Right lobe of liver (tissue), 6 donors: ENCODE measurements at places on chromosomes 4 and X.

DNA sequence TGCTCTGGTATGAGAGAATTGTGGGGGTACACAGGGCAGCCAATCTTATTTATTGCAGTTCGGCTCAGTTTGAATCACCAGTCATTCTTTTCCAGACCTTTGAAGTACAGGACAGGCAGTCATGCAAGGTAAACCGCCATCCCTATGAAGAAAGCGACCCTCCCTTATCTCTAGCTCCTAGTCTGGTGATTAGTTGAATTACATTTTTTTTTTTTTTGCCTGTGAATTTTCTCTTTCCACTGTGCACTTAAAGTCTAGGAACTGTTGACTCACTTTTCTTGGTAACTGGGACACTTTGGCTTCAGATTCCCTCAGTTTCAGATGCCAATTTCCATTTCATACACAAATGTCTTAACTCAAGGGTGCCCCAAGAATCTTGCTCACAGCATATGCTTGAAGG, 82.4 kb upstream of the FAM9C start:
- no peak for DNase-seq

DNA sequence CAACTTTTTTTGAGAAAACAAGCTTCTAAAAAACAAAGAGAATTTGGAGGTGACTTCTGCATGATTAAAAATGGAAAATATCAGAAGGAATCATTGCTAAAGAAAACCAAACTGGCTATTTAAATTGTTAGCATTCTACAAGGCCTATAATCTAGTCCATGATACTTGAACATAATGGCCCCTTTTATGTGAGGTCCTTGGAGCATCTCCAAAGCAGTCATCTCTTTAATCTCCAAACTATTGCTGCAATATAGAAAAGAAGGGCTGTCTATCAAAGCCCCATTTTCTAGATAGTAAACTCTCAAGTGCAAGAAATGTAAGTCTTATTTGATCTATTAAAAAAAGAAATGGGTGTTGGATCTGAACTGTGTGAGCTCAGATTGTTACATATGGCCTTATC, 615.1 kb downstream of the CENPC start:
- no peak for DNase-seq

DNA sequence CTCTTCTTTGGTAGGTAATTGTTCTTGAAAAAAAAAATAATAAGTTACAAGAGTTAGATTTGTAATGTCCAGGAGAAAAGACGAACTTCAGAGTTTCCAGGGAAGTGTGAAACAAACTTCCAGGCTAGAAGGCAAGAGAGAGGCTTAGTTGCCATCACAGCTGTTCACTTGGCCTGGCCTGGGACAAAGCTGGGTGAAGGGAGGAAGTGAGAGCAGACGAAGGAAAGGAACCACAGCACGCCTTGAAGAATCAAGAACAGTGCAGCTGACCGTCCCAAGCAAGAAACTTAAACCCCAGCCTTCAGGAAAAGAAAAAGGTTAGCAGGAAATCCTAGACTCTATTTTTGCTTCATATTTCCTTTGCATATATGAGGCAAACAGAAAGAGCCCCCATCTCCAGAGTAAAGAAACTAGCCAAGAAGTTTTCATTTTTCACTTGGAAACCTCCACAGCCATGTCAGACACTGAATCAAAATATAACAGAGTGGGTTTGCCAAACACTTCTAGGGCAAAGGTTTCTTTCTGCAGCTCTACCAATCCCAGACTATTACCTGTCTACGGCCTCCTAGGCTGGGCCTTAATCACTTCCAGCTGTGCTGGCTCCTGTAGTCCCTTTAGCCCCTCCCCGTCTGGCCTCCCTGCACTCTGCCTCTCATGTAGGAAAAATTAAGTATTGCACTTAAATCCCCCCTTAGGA, 209.6 kb downstream of the SPATA18 start:
- no peak for DNase-seq

GRCh38 chr4:173254646-173255045, 79.5 kb downstream of the HMGB2 start:
- no peak for DNase-seq

- DNase-seq, result no peak
Observed at GRCh38 chr4:41160012-41160789, 54.1 kb downstream of the APBB2 start.
